ENCODE measurements at places on chromosomes 11 and 22. TPM values are rescaled to one million over a fixed set of nuclear protein-coding genes. Genes with fewer than 3 reads are reported as not detected.

MFRP gene
- not detected for total RNA-seq

C11orf42 gene
- not detected for total RNA-seq

DNA sequence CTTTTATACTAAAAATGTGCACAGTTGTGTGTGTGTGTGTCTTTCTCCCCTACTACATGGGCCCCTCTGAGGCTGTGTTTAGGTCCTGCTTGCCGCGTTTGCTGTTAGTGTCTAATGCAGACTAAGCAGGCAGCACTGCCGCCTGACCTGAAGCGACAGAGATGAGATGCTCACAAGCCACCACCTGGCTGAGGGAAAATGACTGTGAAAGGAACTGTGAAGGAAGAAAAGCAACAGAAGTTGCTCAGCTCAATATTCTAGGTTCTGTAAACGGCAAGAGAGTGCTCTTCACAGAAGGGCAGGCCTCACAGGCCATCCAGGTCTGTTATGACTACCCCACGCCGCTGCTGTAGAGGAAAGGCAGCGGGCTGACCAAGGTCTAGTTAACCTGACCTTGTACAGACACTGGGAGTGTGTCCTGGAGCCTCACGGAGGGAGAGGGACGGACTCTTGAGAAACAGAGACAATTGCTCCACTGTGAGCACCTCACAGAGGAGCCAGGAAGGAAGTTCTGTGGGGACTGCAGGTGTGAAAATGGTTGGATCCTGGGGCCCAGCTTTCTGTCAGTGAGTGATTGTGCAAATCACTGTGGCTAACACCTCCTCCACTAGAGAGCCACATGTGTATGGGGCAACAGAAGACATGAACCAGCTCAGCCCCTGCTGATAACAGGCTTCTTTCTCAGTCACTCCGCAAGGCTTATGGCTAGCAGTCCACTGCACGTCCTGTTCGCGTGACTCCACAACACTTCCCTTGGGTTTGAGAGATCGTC, 31.3 kb upstream of the YPEL1 start:
- no peak for DNase-seq

DNA sequence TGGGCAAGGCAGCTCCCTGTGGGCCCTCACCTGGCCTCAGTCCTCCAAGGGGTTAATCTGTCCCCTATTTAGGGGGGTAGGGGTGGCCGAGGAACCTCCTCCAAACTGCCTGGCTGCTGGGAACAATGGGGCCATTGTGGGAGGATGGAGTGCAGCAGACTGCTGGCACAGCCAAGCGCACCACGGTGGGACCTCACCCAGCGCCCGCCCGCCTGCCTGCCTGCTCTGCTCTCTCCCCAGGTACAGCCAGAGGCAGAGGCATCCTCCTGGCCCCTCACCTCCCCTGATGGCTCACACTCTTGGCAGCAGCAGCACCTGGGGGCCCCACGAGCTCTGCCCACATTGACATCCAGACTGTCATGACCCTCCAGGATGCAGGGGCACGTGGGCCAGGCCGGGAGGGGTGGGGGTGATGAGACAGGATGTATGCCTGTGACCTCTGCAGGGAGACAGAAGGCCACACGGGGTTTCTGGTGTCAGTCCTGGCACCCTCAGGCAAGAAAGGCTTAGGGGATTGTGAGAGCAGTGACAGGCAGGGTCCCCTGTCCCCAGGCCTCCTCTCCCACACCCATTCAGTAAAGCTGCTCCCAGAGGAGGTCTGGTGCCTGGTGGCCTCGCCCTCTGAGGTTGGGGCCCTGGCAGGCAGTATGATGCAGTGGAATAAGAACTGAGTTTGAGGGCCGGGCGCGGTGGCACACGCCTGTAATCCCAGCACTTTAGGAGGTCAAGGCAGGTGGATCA, 11.4 kb downstream of the BCL9L start:
- no peak for DNase-seq

PTPMT1 gene
- total RNA-seq = 170 TPM

DNA sequence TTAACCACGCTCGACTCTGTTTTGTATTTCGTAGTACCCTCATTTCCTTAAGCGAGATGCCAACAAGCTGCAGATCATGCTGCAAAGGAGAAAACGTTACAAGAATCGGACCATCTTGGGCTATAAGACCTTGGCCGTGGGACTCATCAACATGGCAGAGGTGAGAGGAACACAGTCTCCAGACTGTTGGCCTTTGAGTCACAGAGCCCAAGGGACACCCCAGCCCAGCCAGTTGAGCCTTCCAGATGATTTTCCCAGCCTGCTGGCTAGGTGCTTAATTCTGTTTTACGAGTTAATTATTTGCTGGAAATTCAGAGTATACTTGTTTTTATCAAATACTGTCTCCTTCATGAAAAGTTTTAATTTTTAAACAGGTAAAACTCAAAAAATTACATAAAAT, 57.3 kb upstream of the RAB1B start:
- no peak for DNase-seq

TCN1 gene
- 1.3 TPM for total RNA-seq

DNA sequence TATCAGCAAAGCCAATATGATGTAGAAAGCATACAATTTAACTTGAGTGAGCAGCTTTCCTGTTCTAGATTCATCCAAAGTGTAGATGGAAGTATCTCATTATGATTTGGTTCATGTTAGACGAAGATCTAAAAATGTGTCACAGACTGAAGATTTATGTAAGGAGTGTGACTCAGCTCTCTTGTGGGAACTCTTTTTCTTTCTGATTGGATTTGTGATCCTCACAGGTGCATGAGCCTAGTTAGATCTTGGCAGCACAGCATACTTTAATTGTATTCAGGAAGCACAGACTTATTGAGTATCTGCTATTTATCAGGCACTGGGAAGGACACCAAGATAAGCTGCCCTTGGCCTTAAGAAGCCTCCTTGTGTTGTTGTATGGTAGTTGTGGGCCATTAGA, 147.1 kb downstream of the C11orf91 start:
- no peak for DNase-seq

GRCh38 chr11:94036096-94036495, 14.9 kb downstream of the HEPHL1 start:
- DNase-seq = no peak
